ENCODE measurements at places on chromosomes 13 and 19.
A peak's percentile ranks its signal among the peaks of the same experiment; 100 is the strongest.

GRCh38 chr13:100115693-100116254, 26.9 kb downstream of the PCCA start:
- no peak for DNase-seq

DNA sequence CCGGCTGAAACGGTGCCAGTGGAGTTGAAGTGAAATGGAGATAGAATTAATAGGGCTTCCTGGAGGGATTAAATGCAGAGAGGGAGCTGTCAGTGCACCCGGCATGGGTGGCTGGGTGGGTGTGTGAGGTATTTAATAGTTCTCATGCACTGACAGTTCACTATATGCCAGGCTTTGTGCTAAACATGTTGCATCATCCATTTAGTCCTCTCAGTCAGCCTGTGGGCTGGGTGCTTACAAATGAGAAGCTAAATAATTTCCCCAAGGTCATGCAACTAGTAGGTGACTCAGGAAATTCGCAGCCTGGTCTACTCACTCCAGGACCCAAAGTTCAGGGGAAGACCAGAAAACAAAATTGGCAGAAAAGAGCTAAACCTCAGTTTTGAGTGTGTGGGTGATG, 63.5 kb upstream of the SPATA13 start:
- DNase-seq = no peak

DNA sequence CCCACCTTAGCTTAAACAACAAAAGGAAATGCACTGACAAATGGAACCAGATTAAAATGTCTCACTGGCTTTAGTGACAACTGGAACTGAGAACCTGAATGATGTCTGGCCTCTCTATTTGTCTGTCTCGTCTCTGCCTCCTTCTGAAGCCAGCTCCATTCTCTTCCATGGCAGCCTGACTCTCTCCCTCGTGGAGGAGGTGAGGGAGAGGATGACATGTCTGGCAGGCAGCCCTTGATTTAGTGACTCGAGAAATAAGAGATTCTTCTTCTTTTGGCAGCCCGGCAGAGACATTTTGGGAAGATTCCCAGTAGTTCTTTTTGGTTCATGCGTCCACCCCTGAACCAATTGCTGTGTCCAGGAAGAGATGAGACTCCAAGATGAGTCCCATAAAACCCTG, 131.7 kb downstream of the KLF5 start:
- no peak for DNase-seq

- DNase-seq = no peak
Measured at GRCh38 chr13:106145997-106146864, 389.2 kb downstream of the EFNB2 start.

DNA sequence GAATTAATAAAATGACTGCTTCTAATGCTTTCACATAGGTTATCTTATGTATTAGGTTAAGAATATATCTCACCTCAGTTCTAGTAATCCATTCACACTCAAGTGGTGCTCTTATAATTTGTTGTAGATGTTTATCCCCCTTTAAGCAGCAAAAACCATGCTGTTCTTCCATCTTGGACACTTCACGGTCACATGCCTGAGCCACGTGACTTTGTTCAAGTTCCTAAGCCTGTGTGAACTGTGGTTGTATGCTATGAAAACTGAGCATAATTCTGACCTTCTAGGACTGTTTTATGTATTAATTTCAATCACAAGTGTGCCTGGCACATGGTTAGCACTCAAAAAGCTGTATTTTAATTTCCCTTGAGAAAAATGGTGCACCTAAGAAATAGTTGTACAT, 41.2 kb upstream of the STARD13 start:
- DNase-seq = no peak

- DNase-seq = no peak
Measured at GRCh38 chr13:58991826-58992477, 1171.8 kb downstream of the DIAPH3 start.

DNA sequence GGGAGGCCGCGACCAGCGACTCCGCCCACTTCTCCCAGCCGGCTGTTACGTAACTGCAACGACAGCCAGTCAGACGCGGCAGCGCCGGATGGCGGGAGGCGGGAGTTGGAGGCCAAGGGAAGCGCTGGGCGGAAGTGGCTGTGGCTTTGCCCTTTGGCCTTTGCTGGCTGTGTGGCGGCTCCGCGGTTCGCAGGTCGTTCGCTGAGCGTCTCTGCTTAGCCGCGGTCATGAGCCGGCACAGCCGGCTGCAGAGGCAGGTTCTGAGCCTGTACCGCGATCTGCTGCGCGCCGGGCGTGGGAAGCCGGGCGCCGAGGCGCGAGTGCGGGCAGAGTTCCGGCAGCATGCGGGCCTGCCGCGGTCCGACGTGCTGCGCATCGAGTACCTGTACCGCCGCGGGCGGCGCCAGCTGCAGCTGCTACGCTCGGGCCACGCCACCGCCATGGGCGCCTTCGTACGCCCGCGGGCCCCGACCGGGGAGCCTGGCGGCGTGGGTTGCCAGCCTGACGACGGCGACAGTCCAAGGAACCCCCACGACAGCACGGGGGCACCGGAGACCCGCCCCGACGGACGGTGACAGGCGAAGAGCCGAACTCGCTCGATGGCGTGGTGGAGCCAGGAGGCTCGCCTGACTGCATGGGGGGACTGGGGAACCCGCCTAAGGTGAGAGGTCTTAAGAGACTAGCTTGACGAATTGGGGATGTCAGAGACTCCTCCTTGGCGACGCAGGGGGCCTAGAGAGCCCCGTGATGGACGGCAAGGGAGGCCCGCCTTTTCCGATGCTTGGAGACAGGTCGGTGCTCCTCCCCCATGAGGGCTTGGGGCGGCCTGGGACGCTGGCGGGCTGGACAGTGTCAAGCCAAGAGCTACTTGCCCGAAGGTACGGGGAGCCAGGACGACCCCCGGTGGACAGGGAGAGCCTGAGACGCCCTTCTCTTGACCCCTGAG, at the start of gene SDHAF1:
Gene SDHAF1 (plus strand): TSS at position 141 of the 946 bp plus-strand sequence. CDS start 87 bp downstream, at position 228.
- peak; percentile 97 for DNase-seq

DNA sequence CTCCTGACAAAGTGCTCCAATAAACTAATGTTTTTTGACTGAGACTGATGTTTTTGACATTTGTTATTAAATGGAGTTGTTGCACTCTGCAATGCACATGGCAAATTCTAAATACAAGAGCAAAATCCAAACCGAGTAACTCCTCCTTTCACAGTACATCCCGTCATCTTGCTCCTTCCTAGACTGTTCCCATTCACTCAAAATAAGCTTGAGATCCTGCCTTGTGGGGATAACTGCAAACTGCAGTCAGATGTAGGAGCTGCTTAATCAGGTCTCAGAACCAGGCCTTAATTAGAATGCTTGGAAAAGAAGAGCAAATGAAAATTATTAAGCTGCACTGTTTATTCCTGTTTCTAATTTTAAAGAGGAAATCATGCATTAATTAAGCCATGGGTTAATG, 134.8 kb upstream of the SPRY2 start:
- DNase-seq = no peak

DNA sequence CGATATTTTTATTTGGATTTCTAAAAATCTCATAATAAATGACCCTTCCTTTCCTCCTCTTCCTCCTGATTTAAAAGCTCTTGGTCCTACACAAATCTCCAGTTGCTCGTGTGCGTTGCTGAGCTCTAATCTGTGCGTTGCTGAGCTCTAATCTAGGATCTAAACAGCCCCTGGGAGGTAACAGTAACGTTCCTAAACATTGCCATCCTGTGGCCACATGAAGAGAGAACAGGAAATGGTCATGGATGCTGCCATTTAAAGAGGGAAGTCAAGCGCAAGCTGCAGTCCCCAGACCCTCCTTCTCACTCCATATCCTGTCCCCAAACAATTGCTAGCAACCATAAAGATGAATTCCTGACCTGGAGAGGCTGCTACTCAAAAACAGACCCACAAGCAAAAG, 170.8 kb downstream of the NUFIP1 start:
- DNase-seq = no peak

- DNase-seq = no peak
Measured at GRCh38 chr13:35866801-35867200, 264.4 kb downstream of the DCLK1 start.

DNA sequence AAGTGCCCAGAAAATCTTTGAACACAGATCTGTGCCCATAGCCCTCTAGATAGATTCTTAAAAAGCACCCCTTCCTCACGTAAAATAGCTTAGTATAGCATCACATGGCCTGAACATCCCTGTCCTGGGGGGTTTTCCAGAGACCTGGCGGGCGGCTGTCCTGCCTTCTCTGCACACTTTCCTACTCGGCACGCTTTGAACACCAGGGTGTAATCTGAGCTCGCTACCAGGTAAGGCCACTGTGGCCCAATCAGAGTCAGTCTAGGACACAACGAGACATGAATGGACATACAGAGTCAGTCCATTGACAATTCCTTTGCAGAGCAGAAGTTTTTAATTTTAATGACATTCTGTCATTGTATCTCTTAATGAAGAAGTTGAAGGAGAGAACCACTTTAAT, 8.1 kb downstream of the CYP2A13 start:
- no peak for DNase-seq

DNA sequence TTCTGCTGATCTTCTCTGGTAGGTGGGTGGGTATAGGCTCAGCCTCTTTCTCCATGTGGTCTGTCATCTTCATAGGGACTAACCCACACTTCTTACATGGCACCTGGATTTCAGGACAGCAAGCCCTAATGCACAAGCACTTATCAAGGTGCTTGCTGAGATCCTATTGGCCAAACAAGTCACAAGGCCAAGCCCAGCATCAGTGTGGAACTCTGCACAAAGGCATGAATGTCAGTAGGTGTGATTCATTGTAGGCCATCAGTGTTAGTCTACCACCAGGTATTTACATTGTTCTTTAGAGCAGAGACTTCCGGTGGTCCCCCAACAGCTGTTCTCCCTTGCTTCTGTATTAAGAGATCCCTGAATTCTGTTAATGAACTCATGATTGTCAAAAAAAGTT, 8.3 kb upstream of the RB1 start:
- no peak for DNase-seq

GRCh38 chr19:15280048-15280725, 47.9 kb upstream of the EPHX3 start:
- no peak for DNase-seq

GRCh38 chr13:76635232-76636230, 250.7 kb downstream of the KCTD12 start:
- no peak for DNase-seq

DNA sequence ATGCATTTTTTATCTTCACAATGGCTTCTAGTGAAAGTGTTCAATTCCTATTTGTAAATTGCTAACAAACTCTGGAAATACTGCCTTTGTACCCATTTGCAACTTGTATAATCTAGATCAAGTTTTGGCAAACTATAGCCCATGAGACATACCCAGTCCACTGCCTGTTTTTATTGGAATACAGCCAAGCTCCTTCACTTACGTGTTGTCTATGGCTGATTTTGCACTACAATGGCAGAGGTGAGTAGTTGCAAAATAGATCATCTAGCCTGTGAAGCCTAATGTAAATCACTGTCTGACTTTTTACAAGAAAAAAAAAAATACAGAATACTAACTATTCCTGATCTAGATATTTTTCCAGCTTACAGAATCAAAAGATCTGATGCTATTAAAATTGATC, 37.1 kb downstream of the DZIP1 start:
- no peak for DNase-seq

DNA sequence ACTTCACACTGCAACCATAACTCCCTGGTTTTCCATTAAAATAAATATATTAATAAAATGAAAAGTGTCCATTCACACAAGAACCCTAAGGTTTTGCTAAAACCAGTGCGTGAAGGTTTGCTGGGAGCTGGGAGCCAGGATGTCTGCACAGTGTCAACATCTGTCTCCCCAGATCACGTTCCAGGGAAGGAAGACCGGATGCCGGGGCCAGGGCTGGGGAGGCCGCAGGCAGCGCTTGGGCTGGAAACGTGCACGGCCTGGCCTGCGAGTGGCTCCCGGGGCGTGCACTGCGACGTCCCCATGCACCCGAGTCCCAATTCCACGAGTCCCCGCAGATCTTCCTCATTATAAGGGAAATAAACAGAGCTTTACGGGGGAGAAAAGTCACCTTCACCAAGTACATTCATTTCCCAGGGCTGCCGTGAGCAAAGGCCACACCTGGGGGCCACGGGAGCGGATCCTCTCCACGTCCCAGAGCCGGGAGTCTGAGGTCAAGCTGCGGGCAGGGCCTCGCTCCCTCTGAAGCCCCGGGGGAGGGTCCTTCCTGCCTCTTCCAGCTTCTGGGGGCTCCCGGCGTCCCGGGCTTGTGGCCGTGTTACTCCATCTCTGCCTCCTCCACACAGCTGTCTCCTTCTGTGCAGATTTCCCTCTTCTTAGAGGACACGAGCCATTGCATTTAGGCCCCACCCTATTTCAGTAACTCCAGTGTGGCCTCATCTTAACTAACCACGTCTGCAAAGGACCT, 12.8 kb downstream of the SHC2 start:
- no peak for DNase-seq

DNA sequence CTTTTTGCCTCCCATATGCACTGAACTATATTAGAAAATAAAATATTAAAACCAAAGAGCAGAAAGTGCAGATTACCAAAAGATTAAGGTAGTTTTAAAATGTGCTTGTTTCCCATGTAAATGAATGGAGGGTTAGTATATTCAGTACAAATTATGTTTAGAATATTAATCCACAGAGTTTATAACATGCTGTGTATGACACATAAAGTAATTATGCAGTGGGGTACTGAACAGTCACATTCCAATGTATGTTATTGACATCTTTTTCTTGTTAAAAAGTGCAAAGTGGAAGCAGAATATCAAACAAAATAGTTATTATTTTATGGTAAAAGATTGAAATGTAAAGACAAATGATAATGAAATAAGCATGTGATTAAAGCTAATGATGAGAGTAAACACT, 79.3 kb downstream of the GPC6 start:
- peak; percentile 8 for DNase-seq

DNA sequence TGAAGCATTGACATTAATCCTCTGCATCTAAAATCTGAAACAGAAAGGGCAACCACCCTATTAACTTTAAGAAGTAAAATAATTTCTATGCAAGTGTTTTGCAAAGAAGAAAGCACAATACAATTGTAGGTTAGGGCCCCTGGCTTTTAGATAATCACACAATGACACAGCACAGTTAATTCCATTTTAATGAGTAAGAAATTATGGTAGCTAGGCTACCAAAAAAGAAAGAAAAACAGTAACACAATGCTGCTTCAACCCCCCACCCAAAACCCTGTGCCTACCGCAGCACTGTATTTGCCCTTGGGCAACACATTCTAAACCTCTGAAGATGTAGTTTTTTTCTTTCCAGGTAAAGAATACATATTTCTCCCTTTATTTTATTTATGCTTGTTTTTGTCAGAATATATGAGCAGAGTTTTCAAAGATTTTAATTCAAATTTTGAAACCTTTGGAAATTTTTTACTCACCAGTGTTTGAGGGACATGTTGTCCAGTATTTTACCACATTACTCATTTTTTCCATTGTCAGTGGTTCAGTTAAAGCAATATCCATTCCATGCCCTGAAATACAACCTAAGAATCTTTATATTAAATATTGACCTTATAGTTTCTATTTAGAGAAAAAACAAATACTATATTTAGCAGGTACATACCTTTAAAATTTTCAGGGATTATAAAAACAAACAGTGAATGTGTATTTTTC, 21.1 kb downstream of the SOHLH2 start:
- DNase-seq = no peak

- DNase-seq = no peak
Measured at GRCh38 chr13:79349011-79349410, 57.0 kb downstream of the RBM26 start.
